ENCODE measurements at places on chromosomes 6 and 20.

DNA sequence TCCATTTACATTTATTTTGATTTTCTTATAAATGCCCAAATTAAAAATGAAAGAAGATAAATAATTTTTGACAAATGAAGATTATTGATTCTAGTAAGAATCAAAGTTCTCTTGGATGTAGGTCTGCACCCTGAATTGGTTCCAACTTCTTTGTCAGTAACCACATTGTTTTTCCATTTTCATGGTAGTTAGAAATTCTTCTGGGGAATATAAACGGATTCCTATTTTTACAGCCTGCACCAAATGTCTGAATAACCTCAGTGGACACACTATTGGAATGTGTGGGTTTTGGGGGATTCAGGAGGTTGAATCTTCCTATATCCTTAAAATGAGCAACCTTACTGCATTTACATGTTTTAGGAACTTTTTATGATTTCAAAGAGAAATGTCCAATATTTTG lies 1085.3 kb upstream of the MAP3K7 start:
- no peak for DNase-seq

- no peak for DNase-seq
Measured at GRCh38 chr6:128757961-128758360, 125.0 kb upstream of the LAMA2 start.

- no peak for DNase-seq
Measured at GRCh38 chr20:44129911-44130718, 56.9 kb downstream of the JPH2 start.

- DNase-seq: no peak
Measured at GRCh38 chr6:147390909-147391536, 117.5 kb upstream of the SAMD5 start.

DNA sequence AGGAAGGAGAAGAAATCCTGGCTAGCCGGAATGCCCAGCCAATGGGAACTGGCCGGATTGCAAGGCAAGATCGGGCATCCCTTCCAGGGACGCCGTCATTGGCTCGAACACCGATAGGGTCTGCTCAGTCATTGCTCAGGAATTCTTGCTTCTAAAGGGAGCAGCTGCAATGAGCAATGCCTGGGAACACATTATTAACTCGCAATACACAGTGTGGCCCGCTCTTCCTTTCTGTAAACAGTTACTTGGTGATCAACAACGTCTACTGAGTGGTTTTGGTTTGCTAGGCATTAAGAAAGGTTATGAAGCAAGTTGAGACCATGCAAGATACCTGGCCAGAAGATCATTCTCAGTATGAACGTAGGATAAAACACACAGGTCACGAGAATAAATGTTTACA lies 165.4 kb upstream of the CITED2 start:
- DNase-seq: no peak

DNA sequence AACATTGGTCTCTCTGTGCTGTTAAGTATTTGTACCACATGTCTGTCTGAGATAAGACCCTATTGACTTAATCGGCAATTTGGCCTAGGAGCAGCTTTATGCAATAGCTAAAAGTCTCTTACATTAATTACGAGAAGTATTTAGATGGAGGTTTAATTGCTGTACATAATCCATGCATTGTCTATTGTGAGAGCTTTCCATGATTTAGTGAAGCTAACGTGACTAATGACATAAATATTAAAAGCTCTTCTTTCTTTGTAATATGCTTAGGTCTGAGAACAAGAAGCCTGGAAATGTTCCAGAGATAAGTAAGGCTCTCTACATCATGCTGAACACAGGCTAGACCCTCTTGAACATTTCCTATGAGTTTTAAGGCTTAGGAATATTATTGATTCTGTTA lies 32.7 kb upstream of the FAM83B start:
- DNase-seq: no peak

- no peak for DNase-seq
Measured at GRCh38 chr6:132703936-132704335, 9.9 kb downstream of the VNN1 start.

DNA sequence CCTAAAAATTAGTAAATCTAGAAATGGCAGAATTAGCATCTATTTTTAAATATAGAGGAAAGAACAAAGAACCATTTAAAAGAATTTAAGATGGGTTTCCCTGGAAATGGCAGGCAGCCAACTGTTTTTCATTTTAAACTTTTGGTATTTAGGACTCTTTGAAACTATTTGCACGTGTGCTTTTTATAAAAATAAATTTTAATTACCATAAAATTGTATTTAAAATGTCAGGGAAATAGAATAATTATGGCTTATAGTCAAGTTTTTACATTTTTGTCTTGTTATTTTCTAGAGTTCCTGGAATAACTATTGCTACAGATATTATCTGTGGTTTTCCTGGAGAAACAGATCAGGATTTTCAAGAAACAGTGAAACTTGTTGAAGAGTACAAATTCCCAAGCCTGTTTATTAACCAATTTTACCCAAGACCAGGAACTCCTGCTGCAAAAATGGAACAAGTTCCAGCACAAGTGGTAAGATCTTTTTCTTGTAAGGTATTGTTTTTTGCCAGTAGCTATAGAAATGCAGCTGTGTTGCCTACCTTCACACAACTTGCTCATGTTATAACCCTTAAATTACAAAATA lies 528.7 kb upstream of the SOX4 start:
- DNase-seq: no peak

DNA sequence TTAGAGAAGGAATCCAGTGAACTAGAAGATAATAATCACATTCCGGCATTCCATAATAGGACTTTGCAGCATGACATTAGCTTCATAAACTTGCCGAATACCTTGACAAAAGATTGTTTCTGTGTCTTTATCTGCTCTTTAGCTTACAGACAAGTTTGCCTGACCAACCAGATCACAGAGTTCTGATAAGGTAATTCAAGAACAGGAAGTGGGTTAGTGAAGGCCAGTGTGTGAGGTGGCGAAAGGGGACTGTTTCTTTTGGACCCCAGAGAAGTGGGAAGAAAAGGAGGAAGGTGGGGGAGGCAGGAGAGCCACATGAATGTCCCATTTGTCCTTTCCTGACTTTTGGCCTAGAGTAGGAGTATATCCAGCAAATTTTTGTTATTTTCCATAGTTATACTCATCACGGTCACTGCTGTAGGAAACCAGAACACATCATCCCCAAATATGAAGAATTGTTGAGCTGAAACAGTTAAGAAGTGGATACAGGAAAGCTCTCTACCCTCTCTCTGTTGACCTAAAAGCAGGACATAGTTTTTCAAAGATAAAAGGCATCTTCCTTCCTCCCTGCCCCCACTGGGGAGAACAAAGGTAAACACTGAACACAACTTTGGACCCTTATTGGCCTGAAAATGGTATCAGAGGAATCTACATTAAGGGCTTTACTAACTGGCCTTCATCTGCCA lies 72.4 kb upstream of the TNFAIP3 start:
- DNase-seq: no peak

DNA sequence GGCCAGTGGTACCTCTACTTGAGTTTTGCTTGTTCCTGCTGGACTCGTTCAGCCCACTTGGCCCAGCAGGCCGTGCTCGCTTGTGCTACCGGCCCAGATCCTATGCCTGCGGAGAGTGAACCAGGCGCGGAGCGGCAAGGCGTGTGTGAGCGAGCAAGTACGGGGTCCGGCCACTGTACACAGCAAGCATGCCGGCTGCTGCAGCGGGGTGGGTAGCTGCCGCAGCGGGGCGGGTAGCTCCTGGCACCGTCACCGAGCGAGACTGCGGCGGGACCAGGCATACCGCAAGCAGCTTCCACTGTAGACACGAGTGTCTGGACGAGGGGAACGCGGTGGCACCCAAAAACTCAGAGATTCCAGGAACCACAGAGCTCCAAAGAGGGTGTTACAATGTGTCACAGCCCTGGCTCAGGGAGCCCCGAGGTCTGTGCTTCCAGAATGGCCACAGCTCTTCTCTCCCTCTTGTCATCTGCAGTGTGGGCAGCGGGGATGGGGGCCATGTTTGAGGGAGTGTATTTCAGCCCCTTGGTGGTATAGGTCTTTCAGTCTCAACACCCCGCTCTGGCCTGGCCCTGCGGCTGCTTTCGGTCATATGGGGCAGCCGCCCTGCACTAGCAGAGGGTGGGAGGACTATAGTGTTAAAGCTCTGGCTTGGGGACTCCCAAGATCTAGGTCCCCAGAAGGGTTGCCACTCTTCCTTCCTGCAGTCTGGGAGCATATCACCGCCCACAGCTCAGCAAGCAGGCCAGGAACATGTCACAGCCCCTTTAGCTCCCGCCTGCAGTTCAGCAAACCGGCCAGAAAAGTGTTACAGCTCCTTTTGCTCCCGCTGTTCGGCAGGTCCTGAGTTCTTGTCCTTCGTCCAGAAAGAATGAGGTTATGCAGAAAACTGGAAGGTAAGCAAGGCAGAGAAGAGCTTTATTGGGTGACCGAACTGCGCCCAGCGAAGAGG lies 6.1 kb upstream of the RWDD1 start:
- no peak for DNase-seq

DNA sequence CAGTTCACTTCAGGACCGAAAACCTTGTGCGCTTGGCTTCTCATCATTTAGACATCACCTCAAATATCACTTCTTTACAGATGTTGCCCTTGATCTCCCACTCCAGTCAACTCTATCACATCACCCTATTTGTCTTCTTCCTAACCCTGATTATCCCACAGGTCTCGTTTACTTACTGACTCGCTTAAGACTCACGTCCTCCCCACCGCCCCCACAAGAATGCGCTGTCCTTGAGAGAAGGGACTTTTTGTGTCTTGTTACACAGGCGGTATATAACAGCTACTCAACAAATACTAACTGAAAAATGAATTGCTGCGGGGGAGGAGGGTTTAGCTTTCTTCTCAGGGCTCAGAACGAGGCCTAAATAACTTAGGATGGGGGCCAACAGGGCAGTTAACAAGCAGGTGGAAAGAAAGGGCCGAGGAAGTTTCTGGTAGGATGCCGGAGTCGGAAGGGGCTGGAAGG lies 527 bp downstream of the TOMM34 start:
- DNase-seq: no peak

GRCh38 chr6:32613475-32613874 lies 23.7 kb upstream of the HLA-DQA1 start:
- no peak for DNase-seq

DNA sequence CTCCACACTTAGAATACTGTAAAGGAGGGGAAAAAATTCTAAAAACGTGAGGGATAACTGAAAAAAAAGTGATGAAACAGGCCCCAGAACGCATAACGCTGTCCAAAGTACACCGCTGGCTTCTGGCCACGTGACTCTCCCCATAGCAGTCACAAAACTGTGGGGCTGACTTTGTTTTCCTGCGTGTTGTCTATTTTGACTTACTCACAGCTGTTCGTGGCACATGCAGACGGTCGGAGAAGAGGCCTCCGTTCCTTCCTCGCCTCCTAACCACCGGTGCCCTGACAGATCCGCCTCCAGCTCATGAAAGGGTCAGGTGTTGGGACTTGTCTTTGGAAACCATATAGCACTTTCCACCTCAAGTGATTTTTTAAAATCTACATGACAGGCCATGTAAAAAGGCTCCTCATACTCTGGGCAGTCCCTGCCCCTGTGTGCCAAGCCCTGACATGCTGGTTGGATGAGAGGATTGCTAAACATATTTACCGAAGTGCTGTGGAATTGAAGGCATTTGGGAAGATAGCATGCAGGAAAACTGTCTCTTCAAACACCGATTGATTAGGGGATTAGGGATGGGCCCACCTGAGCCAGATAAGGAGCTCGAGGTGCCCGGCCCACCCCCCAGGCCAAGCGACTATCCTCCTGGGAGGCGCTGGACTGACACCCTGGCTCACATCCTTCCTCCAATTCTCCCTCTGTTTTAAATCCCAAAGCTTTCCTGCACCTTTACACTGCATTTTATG lies 54.8 kb downstream of the DACT2 start:
- DNase-seq: no peak
